ENCODE measurements at places on chromosomes 2 and 18. TPM values are rescaled to one million over a fixed set of nuclear protein-coding genes. Genes with fewer than 3 reads are reported as not detected.

- H3K4me3 ChIP-seq, result no peak overlapping the region
- H3K36me3 ChIP-seq, result no peaks in the 10 kb centered on the region
- peaks cover 7% of the 10 kb centered on the region for H3K27me3 ChIP-seq
- H3K27ac ChIP-seq, result no peak overlapping the region
- H3K4me1 ChIP-seq, result no peaks in the 10 kb centered on the region
These were observed 133.2 kb downstream of the ICOS start for GRCh38 chr2:204069804-204070203.

- H3K4me1 ChIP-seq, result no peaks in the 10 kb centered on the region
- DNase-seq, result no peak
- no peaks in the 10 kb centered on the region for H3K36me3 ChIP-seq
- H3K4me3 ChIP-seq, result no peak overlapping the region
These were observed 150.3 kb upstream of the ETAA1 start for GRCh38 chr2:67246791-67247190.

DNA sequence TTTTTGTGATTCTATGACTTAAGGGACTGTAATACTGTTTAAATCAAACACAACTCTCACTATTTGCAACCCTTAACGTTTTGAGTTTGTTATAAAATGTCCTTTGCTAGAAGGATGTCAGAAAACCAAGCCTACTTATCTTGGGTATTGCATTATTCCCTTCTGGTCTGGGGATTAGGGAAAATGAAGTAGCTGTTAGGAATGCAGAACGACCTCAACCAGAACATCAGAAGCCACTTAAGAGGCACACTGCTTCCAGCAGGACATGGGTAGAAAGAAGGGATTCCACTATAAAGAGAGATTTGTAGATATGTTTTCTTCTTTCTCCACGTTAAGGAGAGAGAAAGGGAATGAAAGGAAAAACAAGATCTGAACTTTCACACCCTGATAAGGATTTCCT lies 101.2 kb downstream of the SETBP1 start:
- no peak overlapping the region for H3K4me3 ChIP-seq
- no peak for DNase-seq
- H3K36me3 ChIP-seq, result no peaks in the 10 kb centered on the region
- no peak overlapping the region for H3K27ac ChIP-seq
- peaks cover 19% of the 10 kb centered on the region for H3K4me1 ChIP-seq

GRCh38 chr2:69453475-69454129 lies 16.4 kb upstream of the NFU1 start:
- no peaks in the 10 kb centered on the region for H3K4me1 ChIP-seq
- H3K4me3 ChIP-seq, result no peak overlapping the region
- H3K27me3 ChIP-seq, result no peaks in the 10 kb centered on the region
- no peaks in the 10 kb centered on the region for H3K36me3 ChIP-seq

The CHRND gene
- not detected for total RNA-seq

The CEBPZOS gene
- 38.8 TPM for total RNA-seq

The C2orf72 gene
- 1.5 TPM for total RNA-seq
